ENCODE measurements at places on chromosomes 5 and 9.

DNA sequence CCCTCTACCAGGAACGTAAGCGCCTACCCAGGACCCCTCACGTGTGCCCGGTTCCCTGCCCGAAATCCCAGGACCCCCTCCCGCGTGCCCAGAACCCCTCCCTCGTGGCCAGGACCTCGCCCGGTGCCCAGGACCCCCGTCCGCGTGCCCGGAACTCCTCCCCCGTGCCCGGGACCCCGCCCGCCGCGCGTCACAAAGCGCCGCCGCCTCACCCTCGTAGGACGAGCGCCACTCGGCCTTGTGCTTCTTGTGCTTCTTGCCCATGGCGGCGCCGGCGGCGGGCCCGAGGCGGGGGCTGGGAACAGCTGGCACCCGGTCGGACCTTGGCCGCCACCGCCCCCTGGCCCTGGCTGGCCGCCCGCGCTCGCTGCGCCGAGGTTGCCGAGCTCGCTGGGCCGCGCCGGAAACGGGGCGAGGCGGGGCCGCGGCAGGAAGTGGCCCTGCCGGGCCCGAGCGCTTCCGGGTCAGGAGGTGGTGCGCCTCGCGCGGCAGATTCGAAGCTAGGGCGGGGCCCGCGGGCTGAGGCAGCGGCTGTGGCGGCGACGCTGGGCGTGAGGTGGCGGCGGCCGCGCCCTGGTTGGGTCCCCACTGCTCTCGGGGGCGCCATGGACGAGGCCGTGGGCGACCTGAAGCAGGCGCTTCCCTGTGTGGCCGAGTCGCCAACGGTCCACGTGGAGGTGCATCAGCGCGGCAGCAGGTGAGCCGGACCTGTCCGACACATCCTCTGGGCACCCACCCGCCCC is at the start of the genes BRD9 and TRIP13:
Gene BRD9, minus strand, starts transcription at position 408 of the 743 bp plus-strand sequence. Its CDS starts 144 bp downstream, at position 264.
Gene TRIP13, plus strand, starts transcription at position 491 of the 743 bp plus-strand sequence. Its CDS starts 115 bp downstream, at position 606.
- DNase-seq: peak; percentile 80

DNA sequence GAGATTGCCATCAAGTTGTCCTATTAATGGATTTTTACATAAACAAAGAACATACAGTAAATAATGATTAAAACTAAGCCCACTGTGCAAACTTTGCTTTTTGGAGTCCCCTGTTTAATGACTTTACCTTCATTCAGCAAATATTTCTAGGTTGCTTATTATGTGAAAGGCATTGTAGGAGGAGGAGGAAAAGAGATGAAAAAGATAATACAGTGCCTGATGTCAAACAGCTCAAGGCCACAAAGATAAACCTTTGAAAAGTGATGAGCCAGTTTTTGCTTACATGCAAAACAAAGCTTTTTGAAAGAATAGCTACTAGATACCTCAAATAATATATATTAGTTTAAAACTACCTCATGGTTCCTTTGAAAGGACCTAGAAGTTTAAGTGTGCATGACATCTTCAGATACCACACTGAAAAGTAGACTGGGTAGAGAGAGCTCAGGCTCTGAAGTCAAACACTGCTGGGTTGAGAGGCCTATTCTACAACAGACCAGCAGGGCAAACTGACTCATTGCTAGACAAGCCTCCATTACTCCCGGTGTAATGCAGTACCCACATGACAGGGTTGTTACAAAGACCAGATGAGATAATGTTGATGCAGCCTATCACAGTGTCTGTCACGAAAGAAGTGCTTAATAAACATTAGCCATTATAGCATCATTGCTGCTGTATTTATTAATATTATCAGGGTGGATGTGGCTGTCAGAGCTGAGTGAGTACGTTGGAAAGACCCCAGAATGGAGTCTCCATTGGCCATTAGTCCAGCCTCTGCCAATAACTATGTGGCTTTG is 11.8 kb downstream of the DEPDC1B start:
- no peak for DNase-seq

DNA sequence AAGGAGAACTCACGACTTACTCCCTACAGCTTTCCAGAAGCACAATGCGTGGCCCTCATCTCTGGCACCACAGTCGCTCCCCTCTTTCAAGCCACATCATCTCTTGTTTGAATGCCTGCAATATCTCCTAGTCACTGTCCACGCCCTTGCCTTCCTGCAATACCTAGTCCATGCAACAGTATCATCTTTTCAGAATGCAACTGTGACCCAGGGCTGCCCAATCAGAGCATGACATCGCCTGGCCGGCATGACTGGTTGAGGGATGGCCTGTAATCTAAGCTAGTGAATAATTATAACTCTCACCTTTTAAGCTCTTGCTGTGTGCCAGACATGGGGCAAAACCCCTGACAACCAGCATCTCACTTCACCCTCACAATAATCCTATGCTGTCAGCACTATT is 52.5 kb upstream of the CPEB4 start:
- DNase-seq: no peak

- no peak for DNase-seq
These were observed 110.3 kb upstream of the ZNF608 start for GRCh38 chr5:124856726-124857125.

DNA sequence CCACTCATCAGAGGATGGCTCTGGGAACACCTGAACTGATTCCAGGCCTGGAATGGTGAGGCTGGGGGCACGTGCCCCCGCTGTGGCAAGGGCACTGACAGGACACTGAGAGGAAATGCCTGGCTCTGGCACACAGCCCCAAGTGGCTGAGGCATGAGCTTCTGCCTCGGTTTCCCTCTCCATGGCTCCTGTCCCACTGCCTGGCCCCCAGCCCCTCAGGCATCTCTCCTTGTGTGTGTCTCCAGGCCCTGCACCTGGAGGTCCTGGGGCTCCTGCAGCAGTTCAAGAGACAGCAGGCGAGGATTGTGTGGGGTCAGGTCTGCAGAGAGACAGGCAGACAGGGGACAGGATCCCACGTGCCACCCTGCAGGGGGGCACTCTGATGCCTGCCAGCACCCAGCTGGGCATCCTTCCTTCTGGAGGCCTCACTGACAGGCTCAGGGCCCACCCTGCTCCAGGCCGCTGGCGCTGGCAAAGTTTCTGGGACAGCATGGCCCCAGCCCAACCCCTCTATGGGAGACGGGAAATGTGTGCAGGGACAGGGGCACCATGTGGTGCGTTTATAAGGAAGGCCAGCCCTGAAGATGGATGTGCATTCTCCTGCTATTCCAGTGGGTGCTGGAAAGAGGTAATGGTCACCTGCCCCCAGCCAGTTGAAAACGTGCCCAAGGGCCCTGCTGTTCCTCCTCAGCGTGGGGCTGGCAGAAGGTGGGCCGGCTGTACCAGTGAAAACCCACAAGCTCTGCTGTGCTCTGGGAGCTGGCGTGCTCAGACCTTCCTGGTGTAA is 66.0 kb downstream of the RASGEF1C start:
- DNase-seq: no peak
